Motor neuron (in vitro differentiated cells): ENCODE measurements at places on chromosomes 2 and 18. TPM values are rescaled to one million over a fixed set of nuclear protein-coding genes. Genes with fewer than 3 reads are reported as not detected.

DNA sequence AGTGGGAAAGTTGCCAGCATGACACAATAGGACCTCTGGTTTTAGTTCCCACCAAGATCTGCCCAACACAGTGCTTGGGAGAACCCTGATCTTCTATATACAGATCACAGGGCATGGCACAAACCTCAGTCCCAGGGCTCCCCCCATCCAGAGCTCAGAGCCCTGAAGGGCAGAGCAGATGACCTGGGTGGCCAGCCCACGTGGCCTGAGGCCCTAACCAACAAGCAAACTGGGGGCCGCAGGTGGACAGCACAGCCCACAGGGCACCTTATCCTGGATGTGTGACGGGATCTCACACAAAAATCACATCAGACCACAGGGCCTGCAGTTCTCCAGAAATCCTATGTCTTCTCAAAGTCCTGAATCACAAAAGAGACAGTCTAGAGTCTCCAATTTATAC lies 34.7 kb downstream of the CRACDL start:
- ATAC-seq, result no peak

- ATAC-seq, result no peak
Observed at GRCh38 chr2:234378440-234378839, 118.4 kb downstream of the ARL4C start.

DNA sequence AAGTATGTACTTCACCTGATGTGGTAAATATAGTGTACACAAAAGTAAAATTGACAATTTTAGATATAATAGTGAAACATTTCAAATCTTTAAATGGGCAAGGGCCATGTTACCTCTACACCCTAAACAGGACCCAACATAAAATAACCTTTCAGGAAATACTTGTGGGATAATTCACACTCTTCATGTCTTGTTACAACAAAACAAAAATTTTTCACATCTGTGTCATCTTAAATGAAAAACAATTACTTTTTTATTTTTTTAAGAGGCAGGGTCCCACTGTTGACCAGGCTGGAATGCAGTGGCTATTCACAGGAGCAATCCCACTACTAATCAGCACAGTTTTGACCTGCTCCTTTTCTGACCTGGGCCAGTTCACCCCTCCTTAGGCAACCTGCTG lies 42.1 kb downstream of the SRBD1 start:
- no peak for ATAC-seq

REG1B gene
- total RNA-seq, result not detected in 2 replicates

STEAP3 gene
- 26.2 and 38.1 TPM in 2 replicates for total RNA-seq

PTPN18 gene
- 14.3 and 16.4 TPM in 2 replicates for total RNA-seq
